ENCODE measurements at places on chromosomes 13 and 19.

GRCh38 chr13:43095771-43096719 lies 72.7 kb downstream of the DNAJC15 start:
- no peak for DNase-seq

DNA sequence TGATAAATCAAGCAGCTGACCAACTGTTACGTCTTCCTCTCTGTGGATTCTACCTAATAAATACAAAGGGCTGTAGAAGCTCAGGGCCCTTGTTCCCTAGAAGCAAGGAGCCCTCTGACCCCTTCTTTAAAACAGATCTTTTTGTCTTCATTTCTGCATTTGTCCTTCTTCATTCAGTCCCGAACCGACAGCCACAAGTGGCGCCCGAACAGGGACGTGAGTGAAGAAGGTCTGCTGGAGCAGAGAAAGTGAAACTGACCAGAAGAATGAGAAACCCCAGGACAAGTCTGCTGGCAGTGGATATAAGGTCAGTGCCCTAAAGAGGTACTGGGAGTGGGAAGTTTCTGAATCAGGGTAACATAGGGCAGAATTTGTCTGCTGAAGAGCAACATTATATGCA lies 13.1 kb downstream of the ZNF773 start:
- no peak for DNase-seq

DNA sequence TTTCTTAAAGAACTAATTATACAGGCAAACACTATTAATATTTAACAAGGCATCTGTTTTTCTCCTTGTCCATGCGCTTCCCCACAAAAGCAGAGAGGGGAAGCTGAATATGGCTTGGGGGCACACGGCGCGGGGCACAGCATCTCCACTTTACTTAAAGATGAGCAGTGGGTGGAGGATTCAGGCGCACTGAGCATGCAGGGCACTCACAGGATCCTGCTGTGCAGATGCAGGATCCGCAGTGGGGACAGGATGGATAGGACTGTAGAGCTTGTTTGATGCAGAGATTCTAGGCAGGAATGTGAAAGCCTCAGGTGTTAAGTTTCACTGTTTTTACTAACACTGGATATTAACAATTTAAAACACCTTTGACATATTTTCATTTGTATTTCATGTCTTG lies 43.3 kb downstream of the ATP11A start:
- DNase-seq: no peak

GRCh38 chr19:1400281-1401137 lies 833 bp downstream of the GAMT start:
- no peak for DNase-seq

GRCh38 chr13:33284031-33284430 lies 1.5 kb downstream of the STARD13 start:
- DNase-seq: no peak

- DNase-seq: no peak
Measured at GRCh38 chr19:35031072-35031881, 1.0 kb downstream of the SCN1B start.

DNA sequence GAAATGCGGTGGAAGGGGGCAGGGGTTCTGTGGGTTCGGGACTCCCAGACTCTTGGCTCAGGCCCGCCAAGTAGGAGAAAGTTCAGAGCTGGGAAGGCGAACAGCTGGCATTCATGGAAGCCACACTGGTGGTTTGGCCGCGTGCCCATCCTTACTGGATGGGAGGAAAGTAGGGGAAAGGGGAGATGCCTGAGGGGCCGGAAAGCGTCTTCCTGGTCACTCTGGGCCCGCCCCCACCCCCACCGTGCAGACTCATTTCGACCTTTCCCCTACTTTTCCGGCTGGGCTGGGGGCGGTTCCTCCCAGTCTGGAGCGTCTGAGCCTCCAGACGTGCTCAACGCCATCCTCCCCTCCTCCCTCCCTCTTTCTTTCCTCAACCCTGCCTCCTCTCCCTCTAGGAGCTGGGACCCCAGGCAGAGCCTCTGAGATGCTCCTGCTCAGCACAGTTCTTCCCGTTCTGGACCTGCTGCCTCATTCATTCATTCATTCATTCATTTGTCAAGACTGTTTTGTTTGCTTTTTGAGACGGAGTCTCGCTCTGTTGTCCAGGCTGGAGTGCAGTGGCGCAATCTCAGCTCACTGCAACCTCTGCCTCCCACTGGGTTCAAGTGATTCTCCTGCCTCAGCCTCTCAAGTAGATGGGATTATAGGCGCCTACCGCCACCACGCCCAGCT lies 3.5 kb downstream of the ANGPTL4 start:
- no peak for DNase-seq

DNA sequence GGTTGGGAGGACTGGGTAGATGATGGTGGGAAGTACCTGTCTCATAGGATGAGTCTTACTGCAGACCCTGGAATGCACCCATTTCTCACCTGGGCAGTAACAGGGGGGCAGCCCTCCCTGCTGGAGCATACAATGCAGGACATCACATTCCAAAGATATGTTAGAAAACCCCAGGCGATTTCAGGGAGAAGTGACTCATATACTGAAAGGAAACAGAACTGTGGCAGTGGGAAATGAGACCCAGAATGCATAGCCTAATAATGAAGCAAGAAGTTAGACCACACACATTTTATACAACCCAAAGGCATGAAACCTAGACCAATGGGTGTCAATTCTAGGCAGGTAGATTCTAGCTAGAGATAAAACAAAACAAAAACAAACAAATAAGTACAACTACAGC lies 402.7 kb downstream of the IRS2 start:
- no peak for DNase-seq

DNA sequence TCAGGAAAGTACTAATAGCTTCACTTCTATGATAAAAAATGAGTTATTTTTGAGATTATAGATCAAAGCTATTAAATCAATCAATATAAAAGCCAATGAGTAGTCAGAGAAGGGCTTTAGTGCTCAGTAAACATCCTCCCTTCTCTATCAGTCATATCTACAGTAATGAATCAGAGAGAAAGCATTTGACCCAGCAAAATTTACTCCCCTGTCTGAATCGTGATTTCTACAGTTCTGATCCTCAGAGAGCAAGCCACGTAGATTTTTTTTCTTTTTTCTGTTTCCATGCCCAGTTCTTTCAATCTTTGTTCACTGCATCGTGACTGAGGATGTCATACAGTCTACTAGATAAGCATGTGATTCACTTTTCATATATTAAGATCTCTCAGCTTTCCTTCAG lies 16.2 kb upstream of the MBNL2 start:
- no peak for DNase-seq

- no peak for DNase-seq
Measured at GRCh38 chr13:46490129-46490528, 62.8 kb upstream of the LRCH1 start.

DNA sequence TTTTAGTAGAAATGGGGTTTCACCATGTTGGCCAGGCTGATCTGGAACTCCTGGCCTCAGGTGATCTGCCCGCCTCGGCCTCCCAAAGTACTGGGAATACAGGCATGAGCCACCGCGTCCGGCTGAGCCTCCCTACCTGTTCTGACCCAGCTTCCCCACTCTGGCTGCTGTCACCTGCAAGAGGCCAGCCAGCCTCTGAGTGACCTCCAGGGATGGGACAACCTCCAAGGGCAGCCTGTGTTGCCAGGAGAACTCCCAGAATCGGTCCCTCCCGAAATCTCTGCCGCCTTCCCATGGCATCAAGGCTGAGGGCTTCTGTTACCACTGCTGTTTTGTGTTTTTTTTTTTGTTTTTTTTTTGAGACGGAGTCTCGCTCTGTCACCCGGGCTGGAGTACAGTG lies 11.3 kb downstream of the CERS4 start:
- DNase-seq: no peak

GRCh38 chr19:45764475-45764874 lies 4.6 kb downstream of the SIX5 start:
- DNase-seq: no peak

DNA sequence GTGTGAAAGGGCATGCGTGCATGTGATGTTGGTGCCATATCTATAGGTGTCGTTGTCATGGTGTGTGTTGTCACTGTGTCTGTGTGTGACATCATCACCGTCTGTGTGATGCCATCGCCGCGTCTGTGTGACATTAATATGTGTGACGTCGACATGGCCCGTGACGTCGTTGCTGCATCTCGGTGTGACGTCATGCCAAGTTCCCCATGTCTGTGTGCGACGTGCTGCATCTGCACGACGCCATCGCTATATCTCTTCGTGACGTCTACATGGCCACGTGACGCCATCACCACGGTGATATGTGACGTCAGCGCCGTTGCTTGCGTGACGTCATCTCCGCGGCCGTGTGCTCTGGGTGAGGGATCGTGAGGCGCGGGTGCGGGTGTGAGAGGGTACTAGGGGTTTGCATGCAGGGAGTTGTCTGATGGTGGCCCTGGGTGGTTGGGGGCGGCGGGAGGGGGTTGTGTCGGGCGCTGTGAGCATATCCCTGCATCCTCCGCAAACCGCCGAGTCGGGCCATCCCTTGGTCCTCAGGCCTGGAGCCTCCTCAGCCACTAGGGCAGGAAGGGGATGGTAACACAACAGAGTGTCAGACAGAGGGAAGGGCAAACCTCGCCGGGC lies 14.6 kb downstream of the GTPBP3 start:
- DNase-seq: no peak

- no peak for DNase-seq
Measured at GRCh38 chr13:65881561-65882155, 1348.5 kb downstream of the PCDH9 start.

- no peak for DNase-seq
Measured at GRCh38 chr13:71240911-71241310, 626.1 kb downstream of the DACH1 start.

DNA sequence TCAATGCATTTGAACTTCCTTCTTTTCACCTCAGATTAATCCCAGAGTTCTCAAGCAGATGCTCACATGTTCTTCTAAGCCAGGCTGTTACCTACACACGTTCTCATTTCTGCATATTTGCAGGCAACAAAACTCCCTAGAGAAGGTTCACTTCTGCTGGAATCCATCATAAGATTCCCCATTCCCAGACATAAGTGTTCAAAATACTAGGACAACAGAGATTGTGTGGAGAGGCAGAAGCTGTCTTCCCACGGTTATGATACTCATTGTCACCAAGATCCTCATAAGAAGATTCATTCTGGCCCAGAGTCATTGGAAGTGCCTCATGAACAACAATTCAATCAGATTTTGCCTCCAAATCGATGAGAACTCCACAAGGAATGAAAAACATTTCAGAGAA lies 931.6 kb upstream of the MIR17HG start:
- DNase-seq: no peak

DNA sequence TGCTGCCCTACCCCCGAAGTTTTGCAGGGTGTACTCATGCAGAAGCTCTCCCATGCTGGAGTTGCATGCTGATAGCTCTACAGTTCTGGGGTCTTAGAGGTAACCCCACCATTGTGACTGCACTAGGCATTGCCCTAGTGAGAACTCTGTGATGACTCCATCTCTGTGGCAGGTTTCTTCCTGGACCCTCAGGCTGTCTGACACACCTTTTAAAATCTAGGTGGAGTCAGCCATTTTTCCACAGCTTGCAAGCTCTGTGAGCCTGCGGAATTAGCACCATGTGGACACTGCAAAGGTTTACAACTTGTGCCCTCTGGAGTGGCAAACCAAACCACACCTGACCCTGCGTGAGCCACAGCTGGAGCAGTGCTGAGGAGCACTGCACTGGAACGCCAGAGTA lies 636.2 kb upstream of the SPRY2 start:
- no peak for DNase-seq

GRCh38 chr19:42634409-42635232 lies 39.9 kb upstream of the CEACAM8 start:
- DNase-seq: peak; percentile 8

- DNase-seq: no peak
Measured at GRCh38 chr13:108227651-108228272, 9.6 kb downstream of the ABHD13 start.

DNA sequence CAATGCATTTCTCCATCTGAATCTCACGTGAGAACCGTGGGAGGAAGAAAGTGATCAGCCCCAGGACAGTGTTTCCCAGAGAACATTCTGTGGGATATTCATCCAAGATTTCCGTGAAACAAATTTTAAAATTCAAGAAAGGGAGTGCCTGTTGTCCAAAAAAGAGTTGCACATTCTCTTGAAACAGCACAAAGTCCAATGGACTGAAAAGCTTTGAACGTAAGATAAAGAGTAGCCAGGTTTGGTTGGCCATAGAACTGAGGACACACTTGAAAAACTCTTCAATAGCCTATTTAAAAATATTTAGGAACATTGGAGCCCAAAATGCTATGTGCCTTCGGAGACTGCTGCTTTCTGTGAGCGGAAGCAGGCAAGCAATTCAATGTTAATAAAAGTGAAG lies 353.9 kb downstream of the MYO16 start:
- DNase-seq: no peak

GRCh38 chr19:6976197-6976596 lies 45.0 kb downstream of the MBD3L2B start:
- DNase-seq: no peak

DNA sequence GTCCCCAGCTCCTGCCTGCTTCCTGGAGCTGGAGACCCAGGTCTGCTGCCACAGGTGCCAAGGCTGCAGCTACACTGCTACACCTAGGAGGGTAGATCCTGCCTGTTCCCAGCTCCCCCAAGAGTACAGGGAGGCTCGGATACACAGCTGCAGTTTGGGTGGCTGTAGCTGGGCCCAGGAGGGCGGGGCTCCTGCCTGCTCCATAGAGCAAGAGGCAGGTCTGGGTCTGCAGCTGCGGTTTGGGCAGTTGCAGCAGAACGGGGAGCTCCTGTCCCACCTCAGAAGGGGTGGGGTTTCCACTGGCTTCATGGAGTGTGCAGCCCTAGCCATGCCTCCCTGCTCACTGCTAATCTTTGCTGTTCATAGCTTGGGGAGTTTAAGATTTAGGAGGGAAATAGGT lies 199.0 kb downstream of the NUFIP1 start:
- DNase-seq: no peak

DNA sequence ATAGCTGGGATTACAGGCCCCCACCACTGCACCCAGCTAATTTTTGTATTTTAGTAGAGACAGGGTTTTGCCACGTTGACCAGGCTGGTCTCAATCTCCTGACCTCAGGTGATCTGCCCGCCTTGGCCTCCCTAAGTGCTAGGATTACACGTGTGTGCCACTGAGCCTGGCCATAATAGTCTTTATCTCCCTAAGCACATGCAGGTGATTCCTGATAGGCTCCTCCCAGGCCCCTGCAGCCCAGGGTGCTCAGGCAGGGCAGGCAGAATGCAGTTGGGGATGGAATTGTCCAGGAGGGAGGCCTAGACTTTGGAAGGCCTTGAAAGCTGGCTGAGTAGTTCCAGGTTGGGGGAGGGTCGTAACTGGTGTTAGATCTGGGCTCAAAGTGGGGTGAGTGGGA lies 8.5 kb downstream of the ZNF526 start:
- DNase-seq: no peak
